ENCODE measurements at places on chromosomes 2 and 18. TPM values are rescaled to one million over a fixed set of nuclear protein-coding genes. Genes with fewer than 3 reads are reported as not detected.

Gene NT5DC4
- 6.1 TPM for total RNA-seq

Gene MDH1B
- total RNA-seq, result 4.1 TPM

Gene SCN9A
- total RNA-seq, result 5.2 TPM

Gene DNAJC5G
- not detected for total RNA-seq

Gene MFF
- total RNA-seq, result 144 TPM

Gene MAP3K19
- total RNA-seq, result not detected

Gene C2orf81
- total RNA-seq, result 9.8 TPM

Gene HOXD10
- not detected for total RNA-seq

Gene SLC16A14
- 0.57 TPM for total RNA-seq

Gene OBSL1
- 161 TPM for total RNA-seq

Gene NGEF
- total RNA-seq, result 52.2 TPM

Gene ANO7
- 6.5 TPM for total RNA-seq

Gene HS6ST1
- 26.2 TPM for total RNA-seq

Gene SERPINB10
- not detected for total RNA-seq

Gene ATP8B1
- total RNA-seq, result 16.7 TPM

Gene GRB14
- 3.4 TPM for total RNA-seq

Gene TMEM127
- 50.3 TPM for total RNA-seq

Gene CFC1
- total RNA-seq, result not detected

Gene DSC2
- total RNA-seq, result 13.9 TPM

Gene MAP2
- 71.1 TPM for total RNA-seq

Gene ZEB2
- total RNA-seq, result 0.95 TPM

Gene MTX2
- total RNA-seq, result 48.5 TPM

Gene FAM110C
- total RNA-seq, result 21.1 TPM

Gene KLHL29
- total RNA-seq, result 3.1 TPM

Gene SUPT7L
- 29.3 TPM for total RNA-seq

Gene COLEC12
- not detected for total RNA-seq

Gene SAP130
- total RNA-seq, result 27.2 TPM

Gene IFIH1
- 4.7 TPM for total RNA-seq

Gene MOCOS
- 30.4 TPM for total RNA-seq

Gene NIFK
- 75.9 TPM for total RNA-seq

Gene FOXD4L1
- total RNA-seq, result 0.43 TPM

Gene DPYSL5
- total RNA-seq, result not detected

Gene RIT2
- total RNA-seq, result not detected

Gene GBX2
- total RNA-seq, result not detected

Gene MC4R
- not detected for total RNA-seq

Gene MAP3K20
- total RNA-seq, result 60.5 TPM

Data from PC-9 (cell line).